Spinal cord (tissue), 10 donors: ENCODE measurements at places on chromosomes 1 and 21.
A peak's percentile ranks its signal among the peaks of the same experiment; 100 is the strongest.

GRCh38 chr21:44844256-44844655, 26.4 kb upstream of the SUMO3 start:
- no peak for DNase-seq

- DNase-seq: no peak
Observed at GRCh38 chr1:1116701-1117468, 996 bp upstream of the C1orf159 start.

- DNase-seq: no peak
Observed at GRCh38 chr1:197958438-197959305, 41.5 kb downstream of the LHX9 start.

DNA sequence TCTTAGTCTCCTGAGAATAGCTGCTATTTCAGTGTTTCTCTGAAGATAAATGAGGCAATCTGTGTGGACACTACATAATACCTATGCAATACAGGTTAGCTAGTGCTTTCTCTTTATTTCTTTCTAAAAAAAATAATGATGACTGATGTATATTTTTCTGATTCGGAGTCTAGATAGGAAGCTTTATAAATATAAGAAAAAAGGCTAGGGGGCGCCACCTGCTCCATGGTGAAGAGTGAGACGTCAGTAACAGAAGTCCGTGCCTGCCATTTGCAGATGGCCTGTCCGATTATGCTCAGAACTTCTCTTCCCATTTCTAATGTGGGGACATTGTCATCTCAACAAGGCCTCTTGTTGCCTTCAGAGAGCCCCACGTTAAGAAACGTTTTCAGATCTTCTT, 26.4 kb downstream of the QSOX1 start:
- peak; percentile 64 for DNase-seq

GRCh38 chr21:43961382-43961909, 50.7 kb upstream of the TRAPPC10 start:
- no peak for DNase-seq

DNA sequence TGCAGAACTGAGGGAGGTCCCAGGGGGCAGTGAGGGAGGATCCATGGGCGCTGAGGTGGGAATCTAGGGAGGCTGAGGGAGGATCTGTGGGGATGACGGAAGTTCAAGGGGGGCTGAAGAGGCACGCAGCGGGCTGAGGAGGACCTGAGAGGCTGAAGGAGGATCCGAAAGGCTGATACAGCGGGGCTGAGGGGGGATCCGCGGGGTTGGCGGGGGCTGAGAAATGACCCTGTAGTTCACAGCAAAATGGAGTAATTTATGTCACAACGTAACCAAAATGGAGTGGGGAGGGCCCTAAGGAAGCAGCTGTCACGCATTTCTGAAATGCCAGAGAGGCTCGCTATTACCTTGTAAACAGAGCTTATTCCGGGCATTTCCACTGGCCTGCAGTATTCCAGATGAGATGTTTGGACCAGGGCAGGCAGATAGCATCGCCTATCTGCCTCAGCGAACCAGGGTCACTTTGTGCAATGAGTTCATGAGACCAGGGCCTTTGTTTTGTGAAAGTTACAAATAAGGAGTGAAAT, 926 bp upstream of the MRPL55 start:
- no peak for DNase-seq

GRCh38 chr1:226993814-226994585, 53.9 kb downstream of the COQ8A start:
- DNase-seq: peak; percentile 59

DNA sequence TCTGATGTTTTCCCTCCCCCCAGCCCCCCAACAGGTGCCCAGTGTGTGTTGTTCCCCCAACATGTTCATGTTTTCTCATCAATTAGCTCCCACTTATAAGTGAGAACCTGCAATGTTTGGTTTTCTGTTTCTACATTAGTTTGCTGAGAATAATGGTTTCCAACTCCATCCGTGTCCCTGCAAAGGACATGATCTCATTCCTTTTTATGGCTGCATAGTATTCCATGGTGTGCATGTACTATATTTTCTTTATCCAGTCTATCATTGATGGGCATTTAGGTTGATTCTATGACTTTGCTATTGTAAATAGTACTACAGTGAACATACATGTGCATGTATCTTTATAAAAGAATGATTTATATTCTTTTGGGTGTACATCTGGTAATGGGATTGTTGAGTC, 24.6 kb downstream of the ZNF678 start:
- no peak for DNase-seq

- DNase-seq: no peak
Observed at GRCh38 chr1:2046174-2046917, 3.9 kb upstream of the PRKCZ start.

DNA sequence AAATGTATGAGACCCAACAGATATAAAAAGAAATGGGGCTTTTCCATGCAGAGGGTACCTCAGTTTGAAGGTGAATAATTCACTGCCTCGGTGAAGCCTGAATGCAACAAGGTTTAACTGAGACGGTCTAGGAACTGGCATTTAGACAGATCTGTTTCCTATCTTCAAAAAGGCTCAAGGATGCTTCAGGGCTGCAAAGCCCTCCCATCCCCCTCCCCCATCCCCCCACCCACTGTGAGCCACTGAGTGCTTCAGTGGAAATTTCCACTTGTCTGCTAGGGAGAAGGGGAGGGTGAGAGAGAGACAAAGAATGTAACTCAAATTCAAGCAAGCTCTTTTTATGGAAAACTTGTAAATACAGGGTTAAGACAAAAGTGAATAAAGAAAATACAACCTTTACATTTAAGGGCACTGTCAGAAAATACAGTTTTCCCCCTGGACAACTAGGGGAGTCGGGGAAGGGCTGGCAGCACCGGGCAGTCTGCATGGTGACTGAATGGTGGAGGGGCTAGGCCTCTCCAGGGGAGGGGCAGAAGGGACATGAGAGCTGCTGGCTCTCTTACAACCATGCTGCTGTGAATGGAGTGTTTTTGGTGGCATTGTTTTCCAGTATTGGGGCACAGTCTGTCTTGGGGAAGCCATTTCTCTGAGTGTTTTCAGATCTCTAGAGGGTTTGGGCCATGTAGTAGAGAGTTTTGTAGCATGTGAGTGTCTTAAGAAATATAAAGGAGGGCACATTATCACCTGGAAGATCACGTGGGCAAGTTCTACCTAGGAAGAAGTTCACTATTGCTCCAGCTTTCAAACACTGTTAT, 56.7 kb downstream of the MRPS6 start:
- peak; percentile 85 for DNase-seq

GRCh38 chr21:36320421-36321324, 676 bp downstream of the MORC3 start:
- DNase-seq: peak; percentile 32

GRCh38 chr21:45226540-45227326, 61.0 kb downstream of the POFUT2 start:
- DNase-seq: no peak

- no peak for DNase-seq
Observed at GRCh38 chr1:205450448-205450847, 5.4 kb downstream of the BLACAT1 start.

DNA sequence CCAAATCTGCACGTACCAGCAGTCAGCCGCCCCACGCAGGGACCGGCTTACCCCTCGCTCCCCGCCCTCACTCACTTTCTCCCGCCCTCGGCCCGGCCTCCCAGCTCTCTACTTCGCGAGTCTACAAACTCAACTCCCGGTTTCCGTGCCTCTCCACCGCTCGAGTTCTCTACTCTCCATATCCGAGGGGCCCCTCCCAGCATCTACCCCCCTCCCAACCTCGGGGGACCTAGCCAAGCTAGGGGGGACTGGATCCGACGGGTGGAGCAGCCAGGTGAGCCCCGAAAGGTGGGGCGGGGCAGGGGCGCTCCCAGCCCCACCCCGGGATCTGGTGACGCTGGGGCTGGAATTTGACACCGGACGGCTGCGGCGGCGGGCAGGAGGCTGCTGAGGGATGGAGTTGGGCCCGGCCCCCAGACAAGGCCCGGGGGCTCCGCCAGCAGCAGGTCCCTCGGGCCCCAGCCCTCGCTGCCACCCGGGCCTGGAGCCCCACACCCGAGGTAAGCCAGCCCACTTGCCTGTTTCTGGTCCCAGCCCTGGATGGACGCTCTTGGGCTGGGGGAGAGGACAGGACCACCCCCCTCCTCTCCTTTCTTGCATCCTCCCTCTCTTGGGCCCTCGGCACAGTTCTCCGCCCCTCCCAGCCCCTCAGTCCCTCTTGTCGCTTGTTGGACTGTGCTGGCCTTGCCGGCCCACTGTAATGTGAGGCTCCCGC, at the start of gene ARTN:
ARTN (plus strand) TSS at position 416 of the 715 bp plus-strand sequence. CDS start 1,856 bp downstream, outside the sequence.
- DNase-seq: no peak

GRCh38 chr1:165375623-165376022, 19.1 kb upstream of the LMX1A start:
- DNase-seq: no peak

DNA sequence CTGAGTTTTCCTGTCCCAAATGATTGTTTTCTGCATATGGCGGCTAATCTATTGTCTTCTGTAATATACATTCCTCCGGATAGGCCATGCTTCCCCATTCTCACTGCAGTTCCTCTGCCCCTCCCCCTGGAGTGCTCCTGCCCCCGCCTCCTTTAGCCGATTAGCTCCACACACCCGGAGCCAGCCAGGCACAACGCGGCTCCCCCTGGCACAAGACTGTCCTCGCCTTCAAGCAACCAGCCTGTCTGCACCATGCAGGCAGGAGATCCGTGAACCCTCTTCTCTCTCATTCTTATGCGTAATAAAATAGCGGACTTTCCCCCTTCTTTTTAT, 18.0 kb downstream of the SERTAD4 start:
- peak; percentile 96 for DNase-seq

- no peak for DNase-seq
Observed at GRCh38 chr1:159775716-159776115, 5.0 kb upstream of the DUSP23 start.

- DNase-seq: peak; percentile 14
Observed at GRCh38 chr1:117368116-117369108, 1.2 kb downstream of the MAN1A2 start.

GRCh38 chr1:90622666-90623065, 94.4 kb downstream of the BARHL2 start:
- DNase-seq: no peak

- DNase-seq: no peak
Observed at GRCh38 chr21:41739011-41739410, 27.8 kb downstream of the RIPK4 start.

GRCh38 chr1:183178545-183178944, 7.5 kb upstream of the LAMC2 start:
- DNase-seq: no peak
